Stimulated activated CD4-positive, alpha-beta T cell treated with anti-CD3 and anti-CD28 coated beads, Interleukin-2, amount 100 ng/mL, for 4 hours (primary cell): ENCODE measurements at places on chromosomes 3 and 15.

DNA sequence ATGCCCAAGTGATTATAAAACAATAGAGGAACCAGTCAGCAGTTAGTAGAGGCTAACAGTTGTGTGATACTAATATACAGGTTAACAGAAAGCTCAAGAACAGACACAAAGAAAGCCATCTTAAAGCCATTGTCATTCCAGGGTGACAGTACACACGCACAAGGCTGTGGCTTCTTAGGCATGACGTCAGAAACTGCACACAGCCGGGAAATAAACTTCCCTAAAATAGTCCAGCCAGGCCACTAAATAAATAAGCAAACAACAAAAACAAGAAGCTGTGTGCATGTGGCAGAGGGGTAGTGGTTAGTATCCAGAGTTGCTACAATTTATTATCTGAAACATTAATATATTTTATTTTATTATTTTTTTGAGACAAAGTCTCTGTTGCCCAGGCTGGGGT is 49.8 kb downstream of the PPCDC start:
- no peak for DNase-seq

GRCh38 chr15:64731012-64731804 is 44.2 kb downstream of the RBPMS2 start:
- peak; percentile 74 for DNase-seq

GRCh38 chr3:141313093-141313683 is 55.1 kb upstream of the ZBTB38 start:
- DNase-seq: no peak

- DNase-seq: no peak
Measured at GRCh38 chr3:147313513-147313912, 92.8 kb downstream of the ZIC4 start.

- DNase-seq: no peak
Measured at GRCh38 chr15:25416693-25417092, 22.1 kb downstream of the UBE3A start.

DNA sequence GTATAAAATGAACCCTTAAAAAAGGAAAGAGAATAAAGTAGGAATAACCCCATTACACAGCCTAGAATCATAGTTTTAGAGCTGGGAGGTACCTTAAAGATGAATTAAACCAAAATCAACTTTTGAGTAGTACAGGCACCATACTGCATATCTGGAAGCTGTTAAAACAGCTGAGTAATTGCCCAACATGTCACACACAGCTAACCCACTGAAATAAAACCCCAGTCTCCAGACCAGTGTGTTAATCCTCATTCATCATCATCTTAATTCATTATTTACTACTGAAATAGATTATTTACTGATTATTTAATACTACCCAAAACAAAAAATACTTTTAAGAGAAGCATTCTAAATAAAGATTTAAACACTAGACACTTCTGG is 52.8 kb downstream of the GPR160 start:
- DNase-seq: no peak

GRCh38 chr3:49498648-49499047 is 28.6 kb downstream of the DAG1 start:
- no peak for DNase-seq
